ENCODE measurements at places on chromosomes 12 and 14.
A peak's percentile ranks its signal among the peaks of the same experiment; 100 is the strongest.

DNA sequence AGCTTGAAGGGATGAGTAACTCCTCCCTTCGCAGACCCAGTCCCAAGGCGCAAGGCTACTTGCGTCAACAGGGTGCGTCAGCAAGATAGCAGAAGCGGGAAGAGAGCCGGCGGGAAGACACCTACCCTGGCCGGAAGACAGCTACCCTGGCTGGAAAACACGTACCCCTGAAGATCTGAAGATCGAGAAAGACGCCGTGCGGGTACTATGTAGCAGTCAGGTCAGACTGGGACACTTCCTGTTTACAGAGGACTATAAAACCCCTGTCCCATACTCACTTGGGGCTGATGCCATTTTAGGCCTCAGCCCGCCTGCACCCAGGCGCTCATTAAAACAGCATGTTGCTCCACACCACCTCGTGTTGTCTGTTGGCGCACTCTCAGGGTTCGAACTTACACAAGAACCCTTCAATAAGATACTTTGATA is 80.9 kb downstream of the ABCD2 start:
- DNase-seq = no peak

DNA sequence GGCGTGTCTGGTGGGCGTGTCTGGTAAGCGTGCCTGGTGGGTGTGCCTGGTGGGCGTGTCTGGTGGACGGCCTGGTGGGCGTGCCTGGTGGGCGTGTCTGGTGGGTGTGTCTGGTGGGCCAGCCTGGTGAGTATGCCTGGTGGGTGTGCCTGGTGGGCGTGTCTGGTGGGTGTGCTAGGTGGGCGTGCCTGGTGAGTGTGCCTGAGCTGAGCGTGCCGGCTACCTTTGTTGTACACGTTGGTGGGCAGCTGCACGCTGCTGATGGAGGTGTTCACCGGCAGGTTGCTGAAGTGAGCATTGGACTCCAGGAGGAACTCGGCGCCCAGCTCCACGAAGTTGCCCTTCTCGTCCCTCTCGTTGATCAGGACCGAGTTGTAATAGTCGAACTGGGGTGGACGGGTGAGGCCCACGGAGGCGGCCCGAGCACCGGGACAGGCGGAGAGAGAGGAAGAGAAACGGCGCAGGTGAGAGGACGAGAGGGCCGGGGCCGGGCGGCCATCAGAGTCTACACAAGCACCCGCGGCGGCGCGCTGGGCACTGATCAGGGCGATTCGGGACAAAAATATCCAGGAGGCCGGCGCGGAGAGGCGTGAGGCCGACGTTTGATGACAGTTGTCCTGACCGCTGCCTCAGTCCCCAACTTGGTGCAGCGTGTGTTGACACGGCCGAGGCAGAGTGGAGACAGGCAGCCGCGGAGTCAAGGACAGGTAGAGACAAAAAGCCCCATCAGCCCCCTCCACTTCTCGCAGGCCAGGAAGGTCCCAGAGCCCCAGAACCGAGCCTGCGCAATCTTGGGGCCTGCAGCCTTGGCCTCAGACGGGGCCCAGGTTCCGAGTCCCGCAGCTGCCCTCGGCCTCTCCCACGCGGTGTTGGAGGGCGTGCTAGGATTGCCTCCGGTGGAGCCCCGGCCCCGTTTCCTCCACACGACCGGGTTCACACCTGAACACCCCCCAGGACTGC is 10.5 kb downstream of the CACNA2D4 start:
- no peak for DNase-seq

GRCh38 chr12:116002890-116003536 is 274.5 kb downstream of the MED13L start:
- DNase-seq = no peak

- peak; percentile 53 for DNase-seq
Measured at GRCh38 chr12:105084251-105085250, at the start of gene ALDH1L2. Gene ALDH1L2 (minus strand): TSS chr12:105084458. CDS start chr12:105084436, 22 bp downstream.

DNA sequence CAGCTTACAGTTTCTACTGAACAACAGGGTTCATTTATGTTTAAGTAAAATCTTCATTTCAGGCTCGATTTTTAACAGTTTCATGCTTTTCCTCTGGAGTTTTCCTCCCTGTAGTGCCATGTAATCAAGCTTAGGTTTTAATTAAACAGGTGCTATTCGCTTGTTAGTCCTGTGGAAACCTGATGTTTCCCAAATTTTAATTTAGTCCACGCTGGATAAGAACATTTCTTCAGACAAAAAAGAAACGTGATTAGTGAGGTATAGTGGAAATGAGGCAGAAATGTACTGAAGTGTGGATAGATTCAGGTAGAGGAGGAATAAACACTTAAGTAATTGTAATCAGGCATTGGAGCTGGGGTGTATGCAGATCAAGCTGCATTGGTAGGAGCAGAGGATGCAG is 1217.5 kb downstream of the AACS start:
- no peak for DNase-seq

- no peak for DNase-seq
Measured at GRCh38 chr12:108858311-108859074, 1.1 kb upstream of the SSH1 start.

DNA sequence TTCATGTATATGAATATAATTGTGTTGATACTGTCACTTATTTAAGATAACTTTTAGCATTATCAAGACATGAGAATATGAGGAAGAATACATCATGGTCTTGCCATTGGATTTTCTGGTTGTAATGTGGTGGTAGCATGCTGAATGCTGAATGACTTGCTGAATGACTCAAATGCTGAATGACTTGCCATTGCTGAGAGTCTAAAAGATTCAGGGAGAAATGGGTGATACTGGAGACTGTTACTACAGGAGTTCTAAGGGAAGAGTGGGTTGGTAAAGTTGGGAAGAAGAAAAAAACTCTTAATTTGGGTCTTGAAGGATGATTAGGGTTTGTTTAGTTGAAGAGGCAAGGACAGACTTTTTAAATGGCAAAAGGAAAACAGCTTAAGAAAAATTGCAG is 72.1 kb upstream of the MANSC4 start:
- no peak for DNase-seq

GRCh38 chr14:52700701-52701172 is 5.4 kb upstream of the ERO1A start:
- no peak for DNase-seq

DNA sequence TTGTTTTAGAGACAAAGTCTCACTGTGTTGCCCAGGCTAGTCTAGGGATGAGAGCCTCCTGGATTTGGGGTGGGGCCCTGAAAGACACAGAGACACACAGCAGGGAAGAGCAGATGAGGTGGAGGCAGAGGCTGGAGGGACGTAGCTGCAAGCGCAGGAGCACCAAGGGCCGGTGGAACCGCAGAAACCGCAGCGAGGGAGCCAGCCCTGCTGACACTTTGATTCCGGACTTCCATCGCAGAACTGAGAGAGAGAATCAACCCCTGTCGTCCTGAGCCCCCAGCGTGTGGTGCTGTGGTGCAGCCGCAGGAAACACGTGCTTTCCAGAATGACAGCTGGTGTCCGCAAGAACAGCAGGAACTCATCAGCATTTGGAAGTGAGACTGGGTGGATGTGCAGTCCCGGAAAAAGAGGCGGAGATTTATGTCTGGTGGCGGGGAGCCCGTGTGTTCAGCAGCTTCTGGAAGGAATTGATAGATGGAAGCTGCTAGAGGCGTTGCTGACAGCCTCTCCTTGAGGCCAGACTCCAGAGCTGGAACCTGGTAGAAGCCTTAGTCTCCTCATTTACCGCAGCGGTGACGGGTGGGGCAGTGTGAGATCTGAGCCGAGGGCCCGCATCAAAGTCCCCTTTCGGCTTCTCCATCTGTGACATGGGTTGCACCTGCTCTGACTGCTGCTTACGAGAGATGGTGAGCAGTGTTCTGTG is 21.9 kb upstream of the KLC1 start:
- DNase-seq = peak; percentile 94

GRCh38 chr14:104895207-104895785 is 29.4 kb upstream of the PLD4 start:
- no peak for DNase-seq

DNA sequence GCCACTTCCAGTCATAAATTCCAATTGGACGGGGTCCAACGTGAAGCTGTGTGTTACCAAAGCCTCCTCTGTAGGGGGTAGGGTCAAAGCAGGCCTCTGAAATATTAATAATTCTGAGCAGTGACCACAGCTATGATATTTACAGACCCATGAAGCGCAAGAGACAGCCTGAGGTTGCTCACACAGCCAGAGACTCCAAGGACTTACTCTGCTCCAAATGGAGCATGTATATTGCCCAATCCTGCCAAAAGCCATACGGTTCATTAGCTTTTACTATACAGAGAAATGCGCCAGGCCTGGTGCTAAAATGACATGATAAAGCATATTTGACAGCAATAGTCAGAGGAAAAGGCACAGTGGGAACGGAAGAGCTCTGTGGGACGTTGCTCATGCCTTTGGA is 151.3 kb downstream of the PAH start:
- DNase-seq = no peak

- DNase-seq = no peak
Measured at GRCh38 chr14:99231161-99231849, 40.7 kb downstream of the BCL11B start.

DNA sequence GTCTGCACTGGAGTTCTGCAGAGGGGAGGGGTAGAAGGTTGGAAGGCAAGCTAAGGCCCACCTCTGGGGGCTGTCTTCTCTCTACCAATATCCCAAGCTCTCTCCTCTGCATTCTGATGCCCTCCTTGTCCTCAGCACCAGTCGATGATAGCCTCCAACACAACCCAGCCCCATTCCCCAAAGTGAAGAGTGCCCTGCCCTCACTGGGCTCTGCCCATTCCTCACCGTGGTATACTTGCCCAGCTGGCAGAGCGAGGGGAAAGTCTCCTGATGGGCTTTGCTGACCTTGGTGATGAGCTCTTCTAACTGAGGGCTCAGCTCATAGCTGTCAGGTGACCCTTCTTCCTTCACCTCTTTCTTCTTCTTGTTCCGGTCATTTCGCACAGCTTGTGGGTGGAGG is 7.2 kb upstream of the ITGB7 start:
- DNase-seq = no peak

DNA sequence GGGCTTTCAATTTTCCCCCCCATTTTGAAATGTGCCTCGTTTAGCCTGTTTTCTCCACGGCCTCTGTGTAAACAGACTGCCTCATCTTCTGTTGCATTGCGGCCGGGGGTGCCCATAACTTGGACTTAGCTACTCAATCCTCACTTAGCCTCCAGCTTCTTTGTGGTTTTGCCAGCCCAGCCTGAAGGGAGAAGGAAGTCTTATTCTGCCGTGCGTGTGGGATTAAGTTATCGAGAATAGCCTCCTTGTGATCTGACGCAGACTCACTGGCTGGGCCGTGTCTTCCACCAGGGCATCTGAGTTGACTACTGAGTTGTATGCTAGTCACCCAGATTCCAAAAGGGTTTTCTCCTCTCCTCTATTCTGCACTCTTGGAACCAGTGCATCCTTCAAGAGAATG is 8.1 kb downstream of the PRKAB1 start:
- peak; percentile 22 for DNase-seq

GRCh38 chr12:80406253-80406652 is 37.8 kb upstream of the PTPRQ start:
- no peak for DNase-seq

- DNase-seq = peak; percentile 13
Measured at GRCh38 chr14:91377700-91378652, 39.6 kb downstream of the CCDC88C start.

- no peak for DNase-seq
Measured at GRCh38 chr14:91351512-91351862, 66.1 kb downstream of the CCDC88C start.

GRCh38 chr14:64952598-64953309 is 10.2 kb upstream of the GPX2 start:
- no peak for DNase-seq

GRCh38 chr12:53219956-53220693 is 11.9 kb downstream of the RARG start:
- peak; percentile 51 for DNase-seq

DNA sequence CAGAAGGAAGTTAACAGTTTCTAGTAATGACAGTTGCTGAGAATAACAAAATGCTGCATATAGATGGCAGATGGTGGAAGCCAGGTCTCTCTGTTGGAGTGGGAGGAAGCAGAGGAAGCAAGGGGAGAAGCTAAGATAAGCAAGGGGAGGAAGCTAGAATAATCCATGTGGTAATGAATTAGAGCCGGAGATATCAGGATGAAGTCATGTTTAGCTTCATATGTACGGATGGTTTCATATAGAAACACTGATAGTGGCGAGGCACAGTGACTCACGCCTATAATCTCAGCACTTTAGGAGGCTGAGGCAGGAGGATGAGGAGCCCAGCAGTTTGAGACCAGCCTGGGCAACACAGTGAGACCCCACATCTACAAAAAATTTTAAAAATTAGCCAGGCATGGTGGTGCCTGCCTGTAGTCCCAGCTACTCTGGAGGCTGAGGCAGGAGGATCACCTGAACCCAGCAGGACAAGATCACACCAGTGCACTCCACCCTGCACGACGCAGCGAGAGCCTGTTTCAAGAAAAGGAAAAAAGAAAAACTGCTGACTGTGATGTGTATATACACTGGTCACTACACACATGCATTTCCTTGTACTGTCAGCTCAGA is 49.2 kb downstream of the ANAPC7 start:
- DNase-seq = peak; percentile 95

DNA sequence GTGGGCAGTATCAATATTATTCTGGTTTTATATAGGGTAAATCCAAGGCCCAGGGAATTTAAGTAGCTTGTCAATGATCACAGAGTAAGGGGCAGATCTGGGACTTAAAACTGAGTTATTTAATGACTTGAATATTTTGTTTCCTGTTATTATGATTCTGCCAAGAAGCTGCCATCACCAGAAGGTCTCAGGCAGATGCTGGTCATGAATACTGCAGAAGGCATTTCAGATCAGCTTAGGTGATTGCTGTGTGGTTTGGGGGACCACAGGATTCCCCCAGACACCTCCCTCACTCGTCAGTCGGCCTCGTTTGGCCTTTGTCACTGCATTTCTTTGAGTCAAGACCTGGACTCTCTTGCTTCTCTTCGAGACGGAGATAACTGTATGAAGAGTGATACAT is 47.7 kb upstream of the EVL start:
- DNase-seq = no peak

DNA sequence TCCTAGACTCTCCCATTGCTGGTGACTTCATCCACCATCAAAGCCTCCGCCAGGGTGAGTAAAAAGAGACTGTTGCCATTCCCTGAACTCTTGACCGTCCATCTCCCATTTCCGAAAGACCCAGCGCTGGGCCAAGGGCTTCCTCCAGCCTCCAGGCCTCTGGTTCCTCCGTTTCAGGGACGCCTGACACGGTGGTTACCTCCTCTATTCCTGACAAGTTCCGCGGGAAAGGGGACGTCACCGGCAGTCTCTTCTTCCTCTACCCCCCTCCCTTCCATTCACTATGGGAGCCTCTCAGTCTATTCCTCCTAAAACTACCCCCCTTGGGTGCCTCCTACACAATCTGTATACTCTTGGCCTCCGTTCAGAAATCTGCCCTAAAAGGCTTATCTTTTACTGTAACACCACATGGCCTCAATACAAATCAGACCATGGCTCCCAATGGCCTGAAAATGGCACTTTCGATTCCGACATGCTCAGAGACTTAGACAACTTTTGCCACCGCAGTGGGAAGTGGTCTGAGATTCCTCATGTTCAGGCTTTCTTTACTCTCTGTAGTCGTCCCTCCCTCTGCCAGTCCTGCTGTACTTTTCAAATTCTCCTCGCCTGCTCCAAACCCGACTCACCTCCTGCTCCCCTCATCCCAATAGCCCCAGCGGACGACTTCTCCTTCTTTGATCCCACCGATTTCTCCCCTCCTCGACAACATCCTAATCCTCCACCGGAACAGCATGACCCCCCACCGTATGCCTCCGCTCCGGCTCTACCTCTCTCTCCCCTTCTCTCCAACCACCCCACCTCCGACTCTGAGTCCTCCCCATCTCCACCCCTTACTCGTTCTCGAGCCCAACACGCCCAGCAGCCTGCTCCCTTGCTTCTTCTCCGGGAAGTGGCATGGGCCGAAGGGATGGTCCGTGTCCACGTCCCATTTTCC is 70.4 kb downstream of the MOK start:
- DNase-seq = no peak

GRCh38 chr12:92921877-92922276 is 7.2 kb downstream of the EEA1 start:
- DNase-seq = no peak
